T-helper 1 cell (primary cell): ENCODE measurements at places on chromosomes 5 and 9.

DNA sequence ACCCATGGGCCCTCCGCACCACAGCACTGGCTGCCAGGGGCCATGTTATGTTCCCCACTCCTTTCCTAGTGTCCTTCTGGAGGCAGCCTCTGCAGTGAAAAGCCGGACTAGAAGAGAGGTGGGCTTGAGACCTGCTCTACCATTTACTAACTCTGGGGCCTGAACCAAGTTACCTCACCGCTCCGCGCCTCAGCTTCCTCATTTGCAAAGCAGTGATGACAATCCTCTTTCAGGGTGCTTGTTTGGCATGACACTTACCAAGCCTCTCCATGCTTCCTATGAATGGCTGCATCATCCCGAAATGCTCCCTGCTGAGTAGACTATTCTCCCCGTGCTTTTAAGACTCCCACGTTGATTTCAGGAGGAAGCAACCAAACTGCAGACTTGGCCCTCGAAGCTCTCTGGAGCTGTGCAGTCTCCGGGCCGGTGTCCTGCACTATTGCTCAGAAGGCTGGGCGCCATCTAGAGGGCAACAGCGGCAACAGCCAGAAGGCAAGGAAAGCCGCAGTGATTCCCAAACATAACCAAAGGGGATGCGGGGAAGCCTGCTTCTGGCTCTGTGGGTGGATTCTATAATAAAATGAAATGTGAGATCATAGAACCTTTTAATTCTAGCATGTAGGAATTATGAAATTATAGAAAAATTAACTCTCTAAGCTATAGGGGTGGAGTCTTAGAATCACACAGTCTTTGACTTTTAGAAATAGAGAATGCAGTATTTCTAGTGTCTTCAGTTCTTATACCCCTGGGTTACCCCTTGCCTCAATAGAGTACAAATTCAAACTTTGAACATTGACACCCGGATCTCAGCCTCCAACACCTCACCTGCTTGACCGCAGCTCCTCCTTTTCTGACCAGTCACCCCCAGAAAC, 599.8 kb upstream of the BRINP1 start:
- DNase-seq, result peak; percentile 6

GRCh38 chr9:107650321-107650720, 160.8 kb upstream of the KLF4 start:
- no peak for DNase-seq

GRCh38 chr9:99894826-99895225, 11.6 kb upstream of the STX17 start:
- no peak for DNase-seq

DNA sequence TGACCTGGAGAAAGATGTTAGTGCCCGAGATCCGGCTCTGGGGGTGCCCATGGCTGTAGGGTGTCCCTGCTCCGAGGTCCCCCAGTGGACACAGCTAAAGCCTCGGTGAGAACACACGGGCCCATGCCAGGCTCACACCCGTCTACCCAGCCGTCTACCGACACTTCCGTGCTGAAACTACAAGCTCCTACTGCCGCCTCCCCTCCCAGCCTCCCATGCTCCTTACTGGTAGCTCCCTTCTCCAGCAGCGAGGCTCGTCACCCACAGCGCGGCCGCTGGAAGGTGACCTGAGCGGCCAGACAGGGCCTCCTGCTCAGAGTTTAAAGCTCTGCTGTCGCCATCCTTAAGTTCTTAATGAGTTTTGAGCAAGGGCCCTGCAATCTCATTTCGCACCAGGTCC, 33.2 kb upstream of the CLPTM1L start:
- no peak for DNase-seq

DNA sequence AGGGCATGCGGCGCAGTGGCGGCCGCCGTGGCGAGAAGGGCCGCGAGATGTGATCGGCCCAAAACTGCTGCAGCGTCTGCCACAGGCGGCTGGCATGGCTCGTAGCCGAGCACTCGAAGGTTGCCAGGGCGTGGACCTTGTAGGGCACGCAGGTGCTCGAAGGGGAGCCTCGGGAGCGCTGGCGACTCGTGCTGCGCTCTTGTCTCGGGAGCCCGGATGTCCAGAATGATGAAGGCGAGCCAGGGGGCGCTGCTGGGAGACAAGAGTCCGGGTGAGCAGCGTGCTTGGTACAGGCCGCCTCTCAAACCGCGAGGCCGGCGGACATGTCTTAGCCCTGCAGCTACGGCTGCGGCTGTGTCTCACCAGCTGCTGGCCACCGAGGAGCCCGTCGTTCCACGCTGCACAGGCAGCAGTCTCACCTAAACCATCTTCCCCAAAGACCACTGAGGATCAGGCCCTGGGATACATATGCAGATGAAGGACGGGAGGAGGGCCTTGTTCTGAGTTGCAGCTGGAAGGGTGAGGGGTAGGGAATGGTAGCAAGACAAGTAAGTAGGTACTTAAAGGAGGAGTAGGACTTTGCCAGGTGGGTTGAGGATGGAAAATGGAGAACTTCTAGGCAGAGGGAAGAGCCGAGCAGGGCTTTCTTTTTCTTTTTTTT, 1.7 kb downstream of the CBY3 start:
- DNase-seq, result peak; percentile 59

DNA sequence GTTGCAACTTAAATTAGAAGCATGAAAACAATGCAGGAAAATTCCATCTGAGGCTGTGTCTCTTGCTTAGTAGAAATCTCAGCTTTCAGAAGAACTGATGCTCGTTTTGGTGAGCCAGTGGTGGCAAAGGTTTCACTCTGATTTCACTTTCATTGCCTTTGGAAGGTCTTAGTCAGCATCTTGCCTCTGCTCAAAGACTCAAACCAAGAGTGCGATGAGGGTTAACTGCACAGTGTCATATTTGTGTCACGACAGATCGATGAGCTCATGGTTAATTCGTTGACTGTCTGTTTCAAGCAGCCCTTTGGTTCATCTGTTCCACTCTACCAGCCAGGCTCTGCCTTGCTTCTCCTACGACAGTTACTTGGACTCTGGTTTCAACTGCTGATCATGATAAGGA, 331.3 kb upstream of the KIF2A start:
- DNase-seq, result no peak

GRCh38 chr9:81892440-81892839, 35.8 kb upstream of the SPATA31D4 start:
- no peak for DNase-seq

DNA sequence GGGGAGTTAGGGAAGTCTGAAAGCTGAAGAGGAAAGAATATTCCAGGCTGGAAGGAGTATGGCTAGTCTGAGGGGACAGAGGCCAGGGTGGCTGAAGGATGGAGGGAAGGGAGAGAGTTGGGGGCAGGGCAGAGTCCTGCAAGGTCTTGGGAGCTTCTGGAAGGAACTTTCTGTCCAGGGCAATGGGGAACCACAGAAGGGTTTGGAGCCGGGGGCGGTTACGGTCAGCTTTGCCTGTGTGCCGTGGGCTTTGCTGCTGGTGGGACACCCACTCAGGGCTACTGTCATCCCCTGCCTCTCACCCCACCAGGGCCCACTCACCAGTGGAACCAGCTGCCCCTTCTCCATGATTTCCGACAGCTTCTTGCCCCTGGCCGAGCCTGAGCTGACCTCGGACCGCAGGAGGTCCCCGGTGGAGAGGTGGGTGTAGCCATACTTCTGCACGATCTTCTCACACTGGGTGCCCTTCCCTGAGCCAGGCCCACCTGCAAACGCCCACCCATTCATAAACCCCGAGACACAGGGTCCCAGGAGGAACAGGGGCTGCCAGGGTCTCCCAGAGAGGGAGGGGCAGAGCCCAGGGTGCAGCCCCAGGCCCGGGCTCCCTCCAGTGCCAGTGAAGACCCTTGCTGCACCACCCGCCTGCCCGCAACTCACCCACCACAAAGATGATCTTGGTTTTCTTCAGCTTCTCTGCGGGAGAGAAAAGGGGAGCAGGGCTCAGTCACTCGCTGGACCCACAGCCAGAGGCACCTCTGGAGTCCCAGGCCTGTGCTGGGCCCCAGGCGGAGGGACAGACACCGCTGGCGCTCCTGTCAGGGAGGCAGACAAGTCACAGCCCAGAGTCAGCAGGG, 4.9 kb downstream of the AK1 start:
- DNase-seq, result no peak

- no peak for DNase-seq
These were observed 28.3 kb upstream of the SPRY4 start for GRCh38 chr5:142353071-142353472.

DNA sequence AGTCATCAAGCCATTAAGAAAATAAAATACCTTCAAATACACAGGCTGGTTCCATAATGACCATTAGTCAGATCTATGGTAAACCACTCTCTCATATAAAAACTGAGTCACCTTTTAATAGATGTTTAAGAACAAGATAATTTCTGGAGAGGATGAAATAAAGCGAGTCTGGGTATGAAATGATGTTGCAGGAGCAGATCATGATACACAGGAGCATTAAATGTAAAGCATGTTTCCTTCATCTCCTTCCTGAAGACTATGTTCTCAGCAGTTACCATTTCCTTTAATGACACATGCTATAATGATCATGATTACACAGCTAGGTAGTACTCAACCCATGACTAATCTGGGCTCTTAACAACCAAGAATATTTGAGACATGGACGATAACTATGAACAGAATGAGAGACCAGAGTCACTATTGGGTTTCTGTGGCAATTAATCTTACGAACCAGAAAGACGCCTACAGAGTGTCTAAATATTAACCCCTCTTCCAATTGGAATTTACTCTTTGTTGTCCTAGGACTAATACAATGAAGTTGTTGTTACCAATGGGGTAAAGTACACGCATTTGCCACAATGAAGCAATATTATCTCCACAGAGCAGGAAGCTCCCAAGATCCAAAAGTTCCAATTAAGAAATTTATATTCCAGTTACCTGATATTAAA, 105.6 kb downstream of the NR6A1 start:
- DNase-seq, result no peak

DNA sequence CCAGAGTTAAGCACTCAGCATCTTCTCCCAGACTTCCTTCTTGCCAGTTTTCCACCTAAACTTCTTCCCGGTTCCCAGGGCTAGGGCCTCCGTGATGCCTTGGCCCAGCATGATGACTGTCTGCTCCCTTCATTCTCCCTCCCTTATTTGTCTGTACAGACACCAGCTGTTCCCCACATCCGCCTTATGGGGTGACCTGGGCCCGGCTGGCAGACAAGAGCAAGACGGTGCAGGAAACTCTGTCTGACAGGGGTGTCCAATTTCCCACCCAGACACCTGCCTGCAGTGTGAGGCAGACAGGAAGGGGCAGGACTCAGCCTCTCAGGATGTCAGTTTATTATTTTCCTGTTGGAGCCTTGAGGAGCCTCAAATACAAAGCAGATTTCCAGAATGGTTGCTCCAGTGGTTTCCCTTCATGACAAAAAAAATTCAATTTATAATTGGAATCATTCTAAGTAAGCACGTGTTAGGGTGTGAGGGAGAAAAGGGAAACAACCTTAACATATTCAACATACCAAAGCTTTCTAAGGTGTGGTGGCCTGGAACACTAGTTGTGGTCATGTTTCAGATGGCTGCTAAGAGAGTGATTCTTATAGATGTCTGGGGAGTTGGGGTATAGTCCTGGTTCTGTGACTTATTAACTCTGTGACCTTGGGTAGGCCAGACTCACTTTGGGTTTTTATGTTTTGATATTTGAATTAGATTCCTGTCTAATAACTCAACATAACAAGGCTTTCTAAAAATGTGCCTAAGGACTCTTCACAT, 234.5 kb downstream of the PAPPA start:
- no peak for DNase-seq

GRCh38 chr5:149315753-149316152, 29.5 kb upstream of the GRPEL2 start:
- DNase-seq, result no peak

- no peak for DNase-seq
These were observed 337.3 kb downstream of the KDM4C start for GRCh38 chr9:7095058-7095457.

- no peak for DNase-seq
These were observed 67.2 kb upstream of the FCHO2 start for GRCh38 chr5:72888595-72888994.

- no peak for DNase-seq
These were observed 13.4 kb upstream of the VPS13A start for GRCh38 chr9:77163884-77164283.

DNA sequence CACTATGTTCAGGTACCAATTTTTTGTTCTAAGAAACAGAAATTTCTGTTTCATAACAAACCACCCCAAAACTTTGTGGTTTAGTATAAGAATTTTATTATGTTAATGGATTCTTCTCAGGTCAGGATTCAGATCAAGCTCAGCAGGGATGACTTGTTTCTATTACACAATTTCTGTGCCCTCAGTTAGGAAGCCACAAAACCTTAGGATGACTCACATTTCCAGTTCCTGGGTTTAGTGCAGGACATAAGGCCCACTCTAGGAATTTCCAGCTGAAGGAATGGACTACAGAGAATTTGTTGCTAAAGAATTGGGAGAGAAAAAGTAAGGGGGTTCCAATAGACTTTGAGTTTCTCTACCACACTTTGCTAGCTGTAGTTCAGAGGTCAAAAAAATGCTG, 629.3 kb downstream of the ANXA1 start:
- DNase-seq, result no peak

DNA sequence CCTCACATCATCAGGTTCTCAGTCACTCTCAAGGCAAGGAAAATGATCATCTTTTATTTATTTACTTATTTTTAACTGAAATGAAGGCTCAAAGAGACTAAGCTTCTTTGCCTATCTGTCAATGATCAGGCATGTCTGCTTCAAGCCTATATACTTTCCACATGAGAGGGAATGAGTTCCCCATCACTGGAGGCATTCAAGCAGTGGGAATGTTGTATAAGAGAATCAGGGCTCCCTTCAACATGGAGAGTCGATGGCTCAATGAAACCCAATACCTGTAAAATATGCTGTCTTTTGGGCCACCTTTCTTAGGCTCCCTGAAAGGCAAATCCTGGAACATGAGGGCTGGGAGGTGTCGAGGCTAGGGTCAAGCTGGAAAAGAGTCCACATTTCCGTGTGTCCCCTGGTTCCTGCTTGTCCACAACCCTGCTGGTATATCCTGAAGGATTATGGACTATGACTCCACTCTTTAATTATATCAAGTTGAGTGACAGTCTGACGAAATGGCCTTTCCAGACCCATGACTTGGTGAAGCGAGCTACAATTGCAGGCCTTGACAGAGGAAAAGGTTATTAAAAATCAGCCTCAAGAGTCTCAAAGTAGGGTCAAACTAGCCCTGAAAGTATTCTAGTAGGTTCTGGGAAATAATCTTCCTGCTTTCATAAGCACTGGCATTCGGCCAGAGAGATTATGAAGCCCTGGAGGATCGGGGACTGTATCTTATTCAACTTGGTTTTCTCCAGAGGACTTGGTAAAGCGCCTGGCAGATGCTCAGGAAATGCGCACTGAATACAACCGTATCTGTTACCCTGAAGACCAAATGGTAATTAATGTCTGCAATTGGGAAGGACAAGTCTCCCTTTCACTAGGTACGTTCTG, 145.9 kb upstream of the TBC1D2 start:
- DNase-seq, result no peak

DNA sequence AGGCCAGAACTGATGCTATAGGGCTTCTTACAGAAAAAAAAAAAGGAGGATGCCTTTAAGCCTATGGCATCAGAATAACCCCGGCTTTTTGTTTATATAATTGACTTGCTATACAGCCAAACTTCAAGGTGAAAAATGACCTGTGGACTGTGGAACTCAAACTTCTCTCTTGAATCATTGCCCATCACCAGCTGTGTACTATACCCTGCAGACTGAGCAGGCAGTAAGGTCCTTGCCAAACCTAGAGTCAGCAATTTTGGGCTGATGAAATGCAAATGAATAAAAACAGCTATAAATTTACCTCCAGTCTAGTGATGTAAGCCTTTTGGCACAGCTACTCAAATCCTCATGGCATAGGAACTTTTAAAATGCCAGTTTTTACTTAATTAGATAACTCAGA, 44.5 kb upstream of the PPP3R2 start:
- no peak for DNase-seq

GRCh38 chr9:120935383-120935857, 8.8 kb upstream of the TRAF1 start:
- DNase-seq, result no peak
